NCI-H1417 (cell line): ENCODE measurements at places on chromosomes 2 and 18.

DNA sequence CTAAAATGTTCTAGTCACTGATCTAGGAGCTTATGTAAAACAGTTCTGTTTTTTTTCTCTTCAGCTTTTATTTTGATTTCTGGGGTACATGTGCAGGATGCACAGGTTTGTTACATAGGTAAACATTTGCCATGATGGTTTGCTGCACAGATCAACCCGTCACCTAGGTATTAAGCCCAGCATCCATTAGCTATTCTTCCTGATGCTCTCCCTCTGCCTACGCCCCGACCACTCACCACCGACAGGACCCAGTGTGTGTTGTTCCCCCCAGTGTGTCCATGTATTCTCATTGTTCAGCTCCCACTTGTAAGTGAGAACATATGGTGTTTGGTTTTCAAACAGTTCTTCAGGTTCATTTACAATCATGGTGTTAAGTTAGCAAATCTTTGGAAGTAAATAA is 84.8 kb upstream of the PROKR1 start:
- no peak for DNase-seq

DNA sequence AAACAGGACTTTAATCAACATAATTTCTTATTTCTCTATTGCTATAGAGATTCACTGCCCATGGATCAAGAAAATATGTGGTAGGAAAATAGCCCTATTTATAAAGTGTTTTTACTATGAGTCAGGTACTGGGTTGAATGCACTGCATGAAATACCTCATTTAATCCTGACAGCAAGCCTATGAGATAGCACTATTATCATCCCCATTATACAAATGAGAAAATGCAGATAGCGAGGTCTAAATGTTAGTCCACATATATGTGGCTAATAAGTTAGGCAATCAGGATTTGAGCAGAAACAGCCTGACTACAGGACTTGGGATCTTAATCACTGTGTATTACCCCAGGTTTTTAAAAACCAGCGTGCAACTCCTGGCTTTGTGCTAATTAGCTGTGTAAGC is 8.5 kb upstream of the LYPD1 start:
- no peak for DNase-seq

GRCh38 chr2:111624411-111625156 is 259.4 kb downstream of the ANAPC1 start:
- no peak for DNase-seq

DNA sequence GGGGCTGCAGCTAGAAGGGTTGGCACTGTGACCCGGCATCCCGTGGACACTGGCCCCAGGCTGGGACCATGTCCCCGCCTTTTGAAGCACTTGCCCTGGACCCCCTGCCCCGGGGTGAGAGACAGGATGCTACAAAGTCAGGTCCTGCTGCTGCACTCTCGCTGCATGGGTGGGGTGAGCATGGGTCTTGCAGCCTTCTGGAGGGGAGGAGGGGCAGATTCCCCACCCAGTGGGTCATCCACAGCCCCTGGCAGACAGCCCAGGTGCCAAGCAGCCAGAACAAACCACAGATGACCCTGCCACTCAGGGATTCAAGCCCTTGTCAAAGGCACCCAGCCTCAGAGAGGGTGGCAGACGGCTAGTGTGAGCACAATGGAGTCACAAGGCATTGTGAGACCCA is 5.7 kb upstream of the NMUR1 start:
- no peak for DNase-seq

- DNase-seq, result no peak
Measured at GRCh38 chr2:30230497-30231211, 680 bp upstream of the LBH start.

DNA sequence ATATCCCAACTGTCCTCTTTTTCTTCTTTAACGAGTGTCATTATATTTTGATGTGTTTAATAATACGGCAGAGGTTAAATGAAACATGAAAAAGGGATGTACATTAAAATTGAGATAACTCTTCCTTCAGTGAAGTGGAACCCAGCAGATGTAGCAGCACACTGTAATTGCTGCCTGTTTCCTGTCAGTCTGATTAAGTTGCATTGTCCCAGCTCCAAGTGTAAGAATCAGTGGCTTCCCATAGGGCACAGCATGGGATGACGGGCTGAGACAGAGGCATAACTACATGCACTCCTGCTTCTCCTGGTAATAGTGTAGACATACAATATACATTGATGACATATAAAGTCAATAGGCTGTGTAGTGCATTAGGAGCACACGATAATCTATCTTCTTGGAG is 175.8 kb upstream of the TCF4 start:
- DNase-seq, result peak; percentile 65

- DNase-seq, result no peak
Measured at GRCh38 chr18:21632393-21632792, 20.3 kb downstream of the SNRPD1 start.

DNA sequence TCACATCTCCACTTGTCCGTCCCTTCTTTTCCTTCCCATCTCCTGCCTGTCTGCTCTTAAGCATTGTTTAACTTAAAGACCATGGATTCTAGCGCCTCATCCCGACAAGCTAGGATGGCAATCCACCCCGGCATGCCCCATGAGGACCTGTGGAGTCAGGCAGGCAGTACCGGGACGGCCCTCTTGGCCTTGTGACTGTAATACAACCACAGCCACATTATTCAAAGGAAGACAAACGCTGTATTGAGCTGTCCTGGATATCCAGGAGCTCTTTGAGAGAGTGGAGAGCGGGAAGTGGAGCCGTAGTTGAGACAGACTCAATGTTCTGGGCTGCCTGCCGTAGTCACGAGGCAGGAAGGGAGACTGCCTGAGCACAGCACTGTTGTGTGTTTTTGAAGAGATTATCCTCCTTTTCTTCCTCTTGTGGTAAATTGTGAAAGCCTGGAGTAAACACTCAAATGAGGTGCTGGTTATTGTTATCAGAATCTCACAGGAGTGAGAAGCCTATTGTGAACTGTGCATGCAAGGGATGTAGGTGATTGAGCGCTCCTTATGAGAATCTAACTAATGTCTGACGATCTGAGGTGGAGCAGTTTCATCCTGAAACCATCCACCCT is 929.8 kb upstream of the CNTNAP5 start:
- no peak for DNase-seq

- DNase-seq, result peak; percentile 10
Measured at GRCh38 chr2:199261239-199261638, 196.5 kb downstream of the SATB2 start.

DNA sequence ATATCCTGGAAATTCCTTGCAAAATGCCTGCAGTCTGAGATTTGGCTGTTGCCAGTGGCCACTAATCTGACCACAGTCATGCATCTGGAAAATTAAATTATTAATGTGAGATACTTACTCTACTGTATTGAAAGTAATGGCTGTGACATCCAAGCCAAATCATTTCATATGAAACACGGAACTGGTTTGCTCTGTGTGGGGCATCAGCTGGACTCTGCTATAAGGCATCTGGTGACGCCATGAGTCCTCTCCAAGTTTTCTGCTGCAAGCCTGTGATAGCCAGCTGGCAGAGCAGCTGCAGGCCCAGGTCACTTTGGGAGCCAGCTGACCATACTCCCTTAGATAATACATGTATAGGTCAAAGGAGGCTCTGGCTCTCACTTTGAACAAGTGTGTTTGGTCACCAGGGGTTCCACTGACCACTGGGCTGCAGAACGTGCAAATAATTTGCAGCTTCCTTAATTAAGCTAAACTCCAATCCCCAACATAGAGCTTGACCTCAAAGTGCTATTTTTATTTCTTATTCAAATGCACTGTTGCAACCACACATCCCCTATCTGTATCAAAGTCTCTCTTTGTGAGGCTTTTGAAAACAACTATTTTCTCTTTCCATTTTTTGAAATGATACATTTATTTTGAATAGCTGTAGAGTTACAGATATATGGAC is 152.9 kb downstream of the NCKAP5 start:
- no peak for DNase-seq

- DNase-seq, result no peak
Measured at GRCh38 chr2:24011250-24012104, 1.6 kb downstream of the MFSD2B start.

DNA sequence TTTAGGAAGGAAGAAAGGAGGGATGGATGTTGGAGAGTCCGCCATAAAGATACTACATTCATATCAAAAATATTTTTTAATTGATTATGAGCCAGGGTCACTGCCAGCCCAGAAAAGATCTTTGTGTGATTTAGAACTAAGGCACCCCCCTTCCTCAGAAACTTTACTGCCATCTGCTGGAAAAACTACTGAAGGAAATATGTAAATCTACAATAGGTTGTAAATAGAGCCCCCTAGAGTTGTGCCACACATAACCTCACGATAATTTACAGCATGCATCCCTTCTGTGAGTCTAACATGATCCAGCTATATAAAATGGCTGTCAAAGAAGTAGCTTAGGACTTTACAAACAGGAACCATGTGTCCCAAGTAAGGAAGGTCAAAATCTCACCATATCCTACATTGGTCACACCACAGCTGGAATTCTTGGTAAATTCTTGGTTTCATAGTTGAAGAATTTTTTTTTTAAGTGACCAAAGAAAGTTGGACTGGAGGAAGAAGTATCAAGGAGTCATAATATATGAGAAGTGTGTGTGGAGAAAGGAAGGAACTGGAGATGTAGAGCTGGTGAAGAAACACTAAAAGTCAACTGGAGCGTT is 152.5 kb downstream of the CYP26B1 start:
- DNase-seq, result no peak

- no peak for DNase-seq
Measured at GRCh38 chr18:79744625-79745024, 53.1 kb upstream of the KCNG2 start.

GRCh38 chr2:44566059-44566458 is 204.3 kb downstream of the CAMKMT start:
- no peak for DNase-seq

- no peak for DNase-seq
Measured at GRCh38 chr2:160893581-160893980, 266.6 kb upstream of the TANK start.

DNA sequence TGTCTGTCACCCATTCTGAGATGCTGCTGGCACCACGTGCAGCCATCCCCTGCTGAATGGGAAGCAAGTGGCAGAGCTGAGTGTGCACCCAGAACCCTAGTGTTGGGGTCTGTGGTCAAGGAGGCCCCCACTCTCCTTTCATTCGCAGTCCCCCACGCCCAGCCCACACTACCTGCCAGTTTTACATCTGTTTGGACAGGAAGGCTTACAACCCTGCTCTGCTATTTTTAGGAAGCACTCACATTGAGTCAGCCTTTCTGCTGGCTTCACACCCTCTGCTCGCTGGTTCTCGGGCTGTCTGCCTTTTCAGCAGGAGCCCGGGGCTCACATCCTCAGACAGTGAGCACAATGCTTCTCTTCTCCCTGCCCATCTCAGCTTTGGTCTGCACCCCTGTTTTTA is 10.7 kb upstream of the ADCY3 start:
- no peak for DNase-seq

DNA sequence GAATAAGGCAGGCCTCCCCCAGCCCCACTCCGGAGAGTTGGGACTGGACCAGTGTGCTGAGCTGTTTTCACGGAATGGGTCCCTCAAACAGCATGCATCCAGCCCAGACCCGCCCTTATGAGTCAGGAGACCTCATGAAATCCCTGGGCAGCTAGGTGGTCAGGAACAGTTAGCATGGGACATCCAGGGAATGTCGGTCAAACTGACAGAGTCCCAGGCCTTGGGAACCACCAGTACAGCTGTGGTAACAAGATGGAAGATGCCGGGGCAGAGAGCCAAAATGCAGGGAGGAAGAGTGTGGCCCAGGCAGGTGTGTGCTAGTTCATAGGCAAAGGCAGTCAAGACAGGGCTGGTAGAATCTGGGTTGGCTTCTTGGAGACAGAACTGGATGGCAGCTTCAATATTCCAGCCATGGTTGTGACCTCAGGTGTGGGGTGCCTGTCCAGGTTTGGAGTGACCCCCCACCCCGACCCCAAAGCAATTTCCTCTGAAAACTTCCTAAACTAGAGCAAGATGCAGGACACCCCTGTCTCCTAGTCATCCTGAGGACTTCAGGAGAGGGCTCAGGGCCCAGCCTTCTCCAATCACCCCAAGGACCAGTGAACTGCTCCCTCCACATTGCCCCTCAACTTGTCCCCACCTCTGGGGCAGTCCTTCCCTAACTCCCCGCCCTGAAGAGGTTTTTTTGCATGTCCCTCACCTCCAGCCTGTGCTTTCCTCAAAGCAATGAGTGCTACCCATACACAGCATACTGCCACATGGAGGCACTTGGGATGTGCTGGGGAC is 46.5 kb downstream of the KCNIP3 start:
- no peak for DNase-seq

DNA sequence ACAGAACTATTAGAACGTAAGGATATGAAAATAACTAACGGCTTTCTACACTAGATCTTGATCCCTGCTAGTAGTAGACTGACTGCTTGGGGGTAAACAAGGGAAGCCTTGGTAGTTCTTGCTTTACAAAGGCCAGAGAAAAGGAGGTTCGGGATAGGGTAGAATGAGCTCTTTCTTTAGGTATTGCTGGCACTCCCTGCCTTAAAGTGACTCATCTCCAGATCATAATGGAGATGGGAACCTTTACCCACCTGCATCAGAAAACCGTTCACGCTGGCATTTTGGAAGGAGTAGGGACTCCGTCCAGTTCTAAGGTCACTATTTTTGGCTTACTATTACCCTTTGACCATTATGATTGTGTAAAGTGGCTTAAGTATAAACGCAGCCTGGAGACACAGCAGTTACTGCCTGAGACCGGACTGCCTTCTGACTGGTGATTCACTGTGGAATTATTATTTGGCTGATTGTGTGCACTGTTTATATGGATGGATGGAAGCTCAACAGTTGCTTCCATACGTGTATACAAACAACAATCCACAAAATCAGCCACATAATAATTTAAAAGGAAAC is 482.5 kb downstream of the STK39 start:
- no peak for DNase-seq

DNA sequence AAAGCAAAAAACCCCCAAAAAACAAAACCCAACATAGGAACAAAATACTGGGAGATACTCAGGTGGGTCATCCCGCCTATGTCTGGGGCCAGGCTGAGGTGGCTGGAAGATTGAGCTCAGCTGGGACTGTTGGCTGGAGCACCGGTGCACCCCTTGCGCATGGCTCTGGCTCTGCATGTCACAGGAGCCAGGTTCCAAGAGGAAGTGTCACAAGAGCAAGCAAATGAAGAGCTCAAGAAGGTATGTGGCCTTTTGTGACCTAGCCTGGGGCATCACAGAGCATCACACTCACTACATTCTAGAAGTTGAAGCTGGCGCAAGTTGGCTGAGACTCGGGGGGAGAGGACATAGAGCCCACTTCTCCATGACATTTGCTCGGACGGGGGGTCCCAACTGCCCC is 40.6 kb downstream of the PDCL3 start:
- DNase-seq, result no peak

GRCh38 chr2:238582159-238582558 is 155.4 kb downstream of the ASB1 start:
- DNase-seq, result no peak

- DNase-seq, result no peak
Measured at GRCh38 chr18:40215979-40216378, 1739.1 kb upstream of the PIK3C3 start.

- no peak for DNase-seq
Measured at GRCh38 chr2:60033325-60033724, 520.1 kb downstream of the BCL11A start.

GRCh38 chr2:139403948-139404347 is 623.8 kb upstream of the NXPH2 start:
- DNase-seq, result no peak
